ENCODE measurements at places on chromosomes 3 and 15.

GRCh38 chr3:44117239-44117638 lies 124.4 kb upstream of the TOPAZ1 start:
- no peak for DNase-seq

GRCh38 chr15:43440721-43441281 lies 52.2 kb downstream of the TP53BP1 start:
- peak; percentile 38 for DNase-seq

DNA sequence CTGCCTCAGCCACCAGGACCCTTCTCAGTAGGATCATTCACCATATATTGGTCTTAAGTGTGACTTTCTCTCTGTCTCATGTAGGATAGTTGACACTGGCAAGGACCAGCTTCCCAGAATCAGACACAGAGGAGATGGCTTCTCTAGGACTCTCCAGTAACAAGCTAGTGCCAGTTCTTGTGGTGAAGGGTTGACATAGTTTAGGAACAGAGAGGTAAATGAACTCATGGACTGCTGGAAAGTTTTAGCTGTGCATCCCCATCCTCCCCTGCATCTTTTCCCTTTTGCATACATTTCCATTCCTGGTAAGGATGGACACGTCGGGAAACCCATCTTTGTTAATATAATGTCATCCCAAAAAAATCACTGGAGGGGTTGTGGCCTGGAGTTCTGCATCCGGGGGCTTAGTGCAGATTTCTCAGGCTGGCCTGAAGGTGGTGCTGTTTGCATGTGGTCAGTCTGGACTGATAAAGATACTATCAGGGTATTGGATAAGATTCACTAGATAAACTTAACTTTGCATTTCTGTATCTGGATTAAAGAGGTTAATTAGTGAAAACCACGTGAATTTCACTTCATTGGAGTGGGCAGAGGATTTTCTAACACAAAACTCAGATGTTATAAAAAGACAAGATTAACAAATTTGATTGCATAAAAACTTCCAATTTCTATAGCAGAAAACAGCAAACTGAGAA lies 110.8 kb downstream of the TBC1D2B start:
- peak; percentile 55 for DNase-seq

DNA sequence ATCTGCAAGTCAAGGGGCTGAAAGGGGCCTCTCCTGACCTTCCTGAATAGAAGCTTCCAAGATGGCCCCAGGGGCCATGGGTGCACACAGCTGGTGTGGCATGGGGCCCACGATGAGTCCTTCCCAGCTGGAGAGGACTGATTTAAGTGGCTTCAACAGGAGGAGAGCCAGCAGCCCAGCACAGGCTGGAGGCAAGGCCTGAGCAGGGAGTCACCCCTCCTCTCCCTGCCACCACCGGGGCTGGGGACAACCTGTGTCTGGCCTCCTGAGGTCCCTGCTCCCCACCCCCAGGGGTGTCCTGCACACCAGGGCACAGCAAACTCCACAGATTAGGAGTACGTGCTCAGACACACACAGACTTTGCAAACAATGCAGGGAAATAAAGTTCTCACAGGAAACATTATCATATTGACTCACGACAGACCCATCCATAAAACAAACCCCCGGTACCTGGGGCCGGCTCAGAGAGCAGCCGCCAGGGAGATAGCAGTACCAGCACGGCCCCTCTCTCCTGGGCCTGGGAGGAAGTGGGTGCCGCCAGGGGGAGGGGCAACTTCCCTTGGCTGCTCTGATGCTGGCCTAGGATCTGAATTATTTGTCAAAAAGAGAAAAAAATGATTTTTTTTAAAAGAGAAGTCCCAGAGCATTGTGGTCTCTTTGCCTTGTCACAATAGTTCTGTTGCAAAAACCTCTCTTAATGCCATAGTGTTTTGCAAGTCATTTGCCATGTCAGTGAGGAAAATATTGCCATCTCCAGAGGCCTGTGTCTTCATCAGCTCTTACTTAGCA lies 21.9 kb upstream of the TSEN2 start:
- no peak for DNase-seq

DNA sequence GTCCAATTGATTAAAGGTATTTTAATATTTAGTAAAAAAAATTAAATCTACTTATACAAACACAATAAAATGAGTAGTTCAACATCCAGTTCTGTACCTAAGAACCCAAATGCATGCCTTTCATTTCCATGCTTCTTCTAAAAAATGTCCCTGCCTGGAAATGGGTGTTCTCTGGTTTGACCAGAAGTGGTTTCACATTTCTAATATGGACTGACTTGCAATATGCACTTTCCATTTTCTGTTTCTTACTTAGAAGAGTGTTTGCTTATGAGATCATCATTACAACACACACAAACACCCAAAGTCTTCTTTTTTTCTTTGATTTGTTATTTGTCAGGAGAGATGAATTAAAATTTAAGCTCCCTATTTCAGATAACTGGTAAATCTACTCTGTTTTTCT lies 879.6 kb downstream of the AGBL1 start:
- no peak for DNase-seq

- DNase-seq = no peak
These were observed 1.1 kb downstream of the HYAL3 start for GRCh38 chr3:50297896-50298725.

GRCh38 chr3:179666030-179666429 lies 13.2 kb downstream of the USP13 start:
- DNase-seq = no peak
